ENCODE measurements at places on chromosomes 5 and 9.

GRCh38 chr5:176881816-176882566, 17.2 kb downstream of the HK3 start:
- DNase-seq = no peak

- DNase-seq = no peak
Measured at GRCh38 chr9:116358251-116358650, 204.7 kb downstream of the PAPPA start.

GRCh38 chr5:62460578-62460983, 48.0 kb downstream of the IPO11 start:
- DNase-seq = peak; percentile 11

DNA sequence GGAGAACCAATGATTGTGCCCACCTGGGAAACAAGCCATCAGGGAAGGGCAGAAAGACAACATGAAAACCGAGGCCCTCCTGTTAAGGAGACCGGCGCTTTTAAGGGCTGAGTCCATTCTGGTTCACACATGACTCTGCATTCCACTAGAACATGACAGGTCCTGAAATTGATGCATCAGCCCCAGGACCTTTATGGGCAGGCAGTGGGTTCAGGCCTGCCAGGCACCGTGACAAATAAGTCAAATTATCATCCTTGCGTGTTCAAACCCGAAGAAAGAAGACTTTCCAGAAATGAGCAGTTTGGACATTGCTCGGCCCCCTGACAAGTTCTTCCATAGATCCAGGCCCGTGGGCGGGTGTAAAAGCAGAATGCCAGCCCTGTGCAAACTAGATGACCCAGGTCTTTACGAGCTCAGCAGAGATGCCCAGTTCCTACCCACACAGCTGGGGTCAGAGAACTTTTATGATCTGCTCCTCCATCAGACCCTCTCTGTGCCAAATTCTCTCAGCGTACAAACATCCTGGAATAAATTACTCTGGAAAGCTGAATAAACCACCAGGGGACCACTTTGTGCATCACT, 295.5 kb upstream of the WWC1 start:
- no peak for DNase-seq

- DNase-seq = no peak
Measured at GRCh38 chr5:65854925-65855324, 71.5 kb upstream of the ERBIN start.

GRCh38 chr5:168553377-168554130, 24.4 kb downstream of the FBLL1 start:
- DNase-seq = no peak

GRCh38 chr5:68383888-68384310, 168.3 kb downstream of the PIK3R1 start:
- DNase-seq = no peak

GRCh38 chr5:23303836-23304235, 203.6 kb upstream of the PRDM9 start:
- DNase-seq = no peak

- no peak for DNase-seq
Measured at GRCh38 chr5:14362491-14362890, 219.1 kb upstream of the OTULINL start.

- DNase-seq = no peak
Measured at GRCh38 chr5:155727512-155728145, 599.3 kb upstream of the SGCD start.

DNA sequence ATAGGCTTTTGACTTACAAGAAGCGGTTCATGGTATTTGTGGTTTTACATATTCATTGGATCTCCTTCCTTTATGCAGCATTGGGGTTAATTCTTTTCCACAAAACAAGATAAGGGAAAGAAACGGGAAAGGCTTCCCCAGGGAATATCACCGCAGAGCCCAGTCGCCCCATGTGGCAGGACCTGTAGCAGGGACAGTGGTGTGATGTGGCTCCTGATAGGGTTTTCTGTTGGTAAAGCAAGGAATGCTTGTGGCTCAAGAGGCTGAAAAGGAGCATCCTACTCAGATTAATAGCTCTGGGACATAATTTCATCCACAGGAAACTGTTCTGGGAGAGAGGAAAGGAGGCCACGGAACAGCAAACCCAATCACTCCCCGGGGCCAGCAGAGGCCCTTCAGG, 699.9 kb downstream of the MTRR start:
- DNase-seq = no peak

DNA sequence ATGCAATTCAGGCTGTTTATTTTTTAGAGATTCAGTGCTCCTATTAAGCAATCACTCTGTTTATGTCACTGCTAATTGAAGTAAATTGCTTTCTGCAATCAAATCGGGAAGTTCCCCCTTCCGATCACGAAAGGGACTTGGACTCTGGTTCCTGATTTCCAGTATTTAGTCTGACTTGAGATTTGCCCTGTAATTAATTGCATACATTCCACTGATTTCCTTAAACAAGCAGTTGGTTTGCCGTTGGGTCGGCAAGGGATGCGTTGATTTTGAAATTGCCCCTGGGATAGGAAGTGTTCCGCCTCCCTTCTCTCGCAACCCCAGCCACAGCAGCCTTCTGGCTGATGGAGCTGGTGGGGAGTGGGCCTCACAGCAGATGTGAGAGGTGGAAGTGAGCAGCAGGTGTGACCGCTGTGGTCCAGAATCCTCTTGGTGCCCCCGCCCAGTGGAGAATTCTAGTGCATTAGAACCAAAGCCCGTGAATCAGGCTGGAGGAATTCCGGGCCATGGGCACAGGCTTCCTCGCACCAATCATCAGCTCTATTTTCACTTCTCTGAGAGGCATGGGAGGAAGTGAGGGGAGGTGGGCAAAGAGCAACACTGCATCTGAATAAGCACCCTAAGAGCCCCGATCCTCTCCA, 102.5 kb downstream of the SPRY4 start:
- DNase-seq = no peak

- DNase-seq = no peak
Measured at GRCh38 chr5:143694357-143694756, 117.6 kb upstream of the HMHB1 start.

- DNase-seq = no peak
Measured at GRCh38 chr5:14339468-14339867, 196.3 kb downstream of the TRIO start.

- DNase-seq = no peak
Measured at GRCh38 chr5:62256161-62257019, 49.6 kb upstream of the KIF2A start.

DNA sequence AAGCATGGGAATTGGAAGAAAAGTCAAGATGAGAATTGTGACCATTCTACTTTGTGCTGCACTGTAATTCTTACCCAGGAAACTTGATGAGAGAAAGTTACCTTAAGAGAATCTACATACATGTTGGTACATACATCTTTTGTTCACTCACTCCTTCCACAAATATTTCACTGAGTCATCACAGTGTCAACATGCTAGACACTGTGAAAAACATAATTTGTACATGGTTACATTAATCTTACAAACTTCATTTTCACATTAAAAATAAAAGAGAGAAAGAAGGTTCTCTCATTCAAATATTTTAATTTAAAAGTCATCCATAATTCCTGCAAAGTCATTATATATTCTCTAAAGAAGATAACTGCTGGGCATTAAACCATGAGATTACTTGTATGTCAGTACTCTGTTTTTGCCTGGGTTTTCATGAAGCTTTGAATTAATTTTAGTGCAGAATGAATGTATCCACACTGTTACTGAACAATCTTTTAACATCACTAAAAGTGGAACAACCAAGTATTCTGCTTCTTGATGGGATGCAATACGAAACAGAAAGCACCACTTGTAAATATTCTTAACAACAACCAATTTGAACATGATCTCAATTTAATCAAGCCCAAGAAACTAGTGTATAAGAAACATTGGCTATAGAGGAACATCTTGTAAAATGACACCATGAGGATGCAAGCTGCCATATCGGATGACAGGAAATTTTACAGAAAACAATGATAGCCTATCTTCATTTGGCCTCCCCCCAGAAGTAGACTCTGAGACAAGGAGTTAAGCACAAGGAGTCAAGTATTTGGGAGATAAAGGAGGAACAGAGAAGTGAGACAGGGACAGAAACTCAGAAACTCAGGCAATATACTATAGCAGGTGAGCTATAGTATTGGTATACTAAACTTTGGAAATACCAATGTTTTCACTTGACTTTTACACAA, 28.4 kb downstream of the ERP44 start:
- DNase-seq = no peak

GRCh38 chr9:4741365-4742089, 525 bp upstream of the AK3 start:
- DNase-seq = no peak

- no peak for DNase-seq
Measured at GRCh38 chr5:35478856-35479682, 138.6 kb upstream of the SPEF2 start.

- DNase-seq = no peak
Measured at GRCh38 chr9:72909428-72909827, 43.4 kb downstream of the ALDH1A1 start.

DNA sequence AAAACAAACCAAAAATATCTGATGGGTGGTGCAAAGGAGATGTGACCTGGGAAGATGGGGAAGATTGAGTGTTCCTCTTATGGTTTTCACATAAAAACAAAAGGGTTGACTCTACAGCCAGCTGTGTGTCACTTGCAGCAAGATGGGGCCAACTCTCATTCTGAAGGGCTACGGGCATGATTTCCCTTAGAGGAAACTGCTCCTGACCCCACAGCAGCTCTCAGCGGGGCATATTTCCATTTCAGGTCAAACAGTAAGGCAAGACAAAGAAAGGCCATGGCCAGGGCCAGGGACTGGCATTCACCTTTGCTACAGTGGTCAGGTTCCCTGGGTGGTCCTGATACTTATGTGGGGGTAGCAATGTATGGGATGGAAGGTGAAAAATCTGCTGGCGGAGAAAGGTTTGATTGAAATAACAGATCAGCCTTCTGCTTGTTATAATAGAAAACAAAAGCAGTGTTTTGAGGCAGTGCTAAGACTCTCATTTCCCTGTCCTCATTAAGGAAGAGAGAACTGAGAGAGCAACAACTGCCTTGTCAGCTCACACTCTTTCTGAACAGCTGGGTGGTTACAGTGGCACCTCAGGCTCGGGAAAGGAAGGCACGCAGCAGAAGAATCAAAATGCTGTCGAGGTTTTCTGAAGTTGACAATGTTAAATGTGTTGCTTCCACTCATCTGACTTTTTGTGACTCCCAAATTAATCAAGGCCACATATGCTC, 120.7 kb upstream of the PCA3 start:
- no peak for DNase-seq

DNA sequence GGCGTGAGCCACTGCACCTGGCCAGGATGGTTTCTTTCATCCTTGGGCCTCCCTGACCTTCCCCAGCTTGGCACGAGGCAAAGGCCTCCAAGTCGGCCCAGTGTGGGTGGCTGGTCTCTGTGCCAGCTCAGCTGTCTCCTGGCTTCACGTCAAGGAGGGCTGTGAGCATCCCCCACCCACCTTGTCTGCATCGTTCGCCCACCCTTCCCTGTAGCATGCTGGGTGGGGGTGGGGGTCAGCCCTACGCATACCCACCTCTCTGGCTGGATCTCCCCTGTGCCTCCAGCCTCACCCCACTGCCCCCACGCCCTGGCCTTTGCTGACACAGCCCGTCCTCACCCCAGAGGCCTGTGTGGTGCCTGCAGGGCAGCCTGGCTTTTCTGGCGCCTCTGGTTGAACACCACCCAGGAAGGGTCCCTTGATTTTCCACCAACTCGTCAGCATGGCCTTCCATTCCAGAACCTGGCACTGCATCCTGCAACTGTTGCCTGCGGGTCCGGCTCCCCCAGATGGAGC, 8.8 kb upstream of the WDR5 start:
- DNase-seq = no peak

GRCh38 chr9:70549926-70550325, 135.5 kb upstream of the KLF9 start:
- no peak for DNase-seq

- DNase-seq = no peak
Measured at GRCh38 chr5:38607396-38607795, 51.0 kb upstream of the LIFR start.

DNA sequence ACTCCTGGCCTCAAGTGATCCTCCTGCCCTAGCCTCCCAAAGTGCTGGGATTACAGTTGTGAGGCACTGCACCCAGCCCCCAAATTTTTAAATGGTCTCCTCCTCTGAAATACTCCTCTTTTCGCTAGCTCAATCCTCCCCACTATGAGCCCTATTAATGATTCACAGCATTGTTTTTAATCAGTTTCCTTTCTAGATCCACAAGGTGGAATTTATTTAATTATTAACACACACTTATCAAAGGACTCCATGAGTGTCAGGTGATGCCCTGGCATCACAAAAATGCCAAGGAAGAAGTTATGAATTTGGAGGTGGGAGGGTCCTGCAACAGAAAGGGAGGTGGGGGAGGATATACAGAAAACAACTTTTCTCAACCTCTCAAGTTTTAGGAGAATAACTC, 806.5 kb downstream of the PRELID2 start:
- no peak for DNase-seq

- DNase-seq = no peak
Measured at GRCh38 chr5:143828710-143829109, 16.7 kb downstream of the HMHB1 start.

GRCh38 chr5:76604838-76605237, 18.4 kb downstream of the F2RL2 start:
- DNase-seq = no peak

GRCh38 chr5:129459777-129460671, at the start of gene ADAMTS19:
TSS of gene ADAMTS19 (plus strand) at chr5:129460298. CDS start at chr5:129460392, 94 bp downstream.
- DNase-seq = peak; percentile 68

DNA sequence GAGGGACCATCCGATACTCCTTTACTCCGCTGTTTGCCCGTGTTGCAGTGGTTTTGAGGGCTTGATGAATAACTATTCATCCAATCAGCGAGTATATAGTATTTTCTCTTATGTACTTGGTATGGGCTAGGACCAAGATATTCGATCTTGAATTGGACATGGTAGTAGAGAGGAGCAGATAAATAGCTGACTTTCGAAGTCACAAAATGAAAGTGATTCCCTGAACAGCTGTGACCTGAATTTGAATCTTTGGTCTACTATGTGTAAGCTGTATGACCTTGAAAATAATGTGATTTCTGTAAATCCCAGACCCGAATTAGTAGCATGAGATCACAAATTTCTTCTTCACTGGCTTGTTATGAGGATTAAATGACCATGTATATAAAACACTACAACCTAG, 134.4 kb downstream of the TUSC1 start:
- DNase-seq = no peak

GRCh38 chr9:104386013-104386412, 118.0 kb upstream of the OR13F1 start:
- DNase-seq = no peak

DNA sequence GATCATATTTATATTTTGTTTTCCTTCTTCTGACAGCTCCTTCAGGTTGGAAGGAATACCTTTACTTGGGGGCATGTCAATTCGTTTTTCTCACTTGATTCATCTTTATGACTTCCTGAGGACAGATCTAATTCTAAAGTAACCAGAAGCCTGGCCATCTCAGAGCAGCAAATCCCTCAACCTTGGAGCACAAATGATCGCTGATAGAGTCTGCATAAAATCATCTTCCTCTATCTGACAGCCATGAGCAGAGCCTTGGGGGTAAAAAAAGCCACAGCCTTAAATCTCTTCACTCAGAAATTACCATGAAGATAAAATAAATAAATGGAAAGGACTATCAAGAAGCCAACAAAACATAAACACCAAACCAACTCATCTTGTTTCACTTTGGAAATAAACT, 325.8 kb downstream of the PRR16 start:
- no peak for DNase-seq
